Liver (tissue), 10 donors: ENCODE measurements at places on chromosomes 16 and 17.

DNA sequence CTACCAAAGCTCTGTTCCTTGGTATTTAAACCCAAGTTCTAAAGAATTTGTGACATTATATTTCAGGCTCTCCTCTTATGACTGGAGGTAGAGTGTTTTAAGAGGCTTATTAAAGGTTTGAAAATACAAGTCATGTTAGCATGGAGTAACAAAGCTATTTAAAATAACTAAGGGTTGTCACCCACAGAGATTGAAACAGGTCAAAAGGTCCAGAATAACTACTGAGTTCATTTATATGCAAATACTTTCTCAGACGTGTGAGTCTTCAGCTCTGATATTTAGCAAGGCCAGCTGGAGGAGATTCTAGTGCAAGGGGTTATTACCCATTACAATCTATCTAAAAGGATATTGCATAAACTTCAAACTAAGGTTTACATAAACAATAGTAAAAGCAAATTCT, 1538.8 kb upstream of the CDH8 start:
- DNase-seq = no peak

GRCh38 chr16:22312897-22313781, 15.9 kb downstream of the POLR3E start:
- DNase-seq = no peak

DNA sequence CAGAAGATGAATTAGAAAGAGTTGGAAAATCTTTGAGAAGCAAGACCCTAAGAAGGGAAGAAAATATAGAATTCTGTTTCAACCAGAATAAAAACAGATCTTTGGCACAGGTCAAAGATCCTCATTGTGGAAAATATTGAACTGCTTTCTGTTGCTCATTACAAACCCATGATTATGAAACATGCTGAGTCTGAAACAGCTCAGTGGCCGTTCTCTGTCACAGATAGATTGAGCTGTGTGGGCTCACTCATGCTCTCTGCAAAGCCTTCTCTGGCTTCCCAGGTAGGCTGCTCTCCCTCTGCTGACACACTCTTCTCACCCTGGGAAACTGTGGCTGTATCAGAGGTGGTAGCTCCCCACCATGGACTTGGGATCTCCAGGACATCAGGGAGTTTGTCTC, 3.4 kb upstream of the KRT38 start:
- DNase-seq = no peak

GRCh38 chr17:45200701-45201100, 21.0 kb upstream of the FMNL1 start:
- DNase-seq = no peak

DNA sequence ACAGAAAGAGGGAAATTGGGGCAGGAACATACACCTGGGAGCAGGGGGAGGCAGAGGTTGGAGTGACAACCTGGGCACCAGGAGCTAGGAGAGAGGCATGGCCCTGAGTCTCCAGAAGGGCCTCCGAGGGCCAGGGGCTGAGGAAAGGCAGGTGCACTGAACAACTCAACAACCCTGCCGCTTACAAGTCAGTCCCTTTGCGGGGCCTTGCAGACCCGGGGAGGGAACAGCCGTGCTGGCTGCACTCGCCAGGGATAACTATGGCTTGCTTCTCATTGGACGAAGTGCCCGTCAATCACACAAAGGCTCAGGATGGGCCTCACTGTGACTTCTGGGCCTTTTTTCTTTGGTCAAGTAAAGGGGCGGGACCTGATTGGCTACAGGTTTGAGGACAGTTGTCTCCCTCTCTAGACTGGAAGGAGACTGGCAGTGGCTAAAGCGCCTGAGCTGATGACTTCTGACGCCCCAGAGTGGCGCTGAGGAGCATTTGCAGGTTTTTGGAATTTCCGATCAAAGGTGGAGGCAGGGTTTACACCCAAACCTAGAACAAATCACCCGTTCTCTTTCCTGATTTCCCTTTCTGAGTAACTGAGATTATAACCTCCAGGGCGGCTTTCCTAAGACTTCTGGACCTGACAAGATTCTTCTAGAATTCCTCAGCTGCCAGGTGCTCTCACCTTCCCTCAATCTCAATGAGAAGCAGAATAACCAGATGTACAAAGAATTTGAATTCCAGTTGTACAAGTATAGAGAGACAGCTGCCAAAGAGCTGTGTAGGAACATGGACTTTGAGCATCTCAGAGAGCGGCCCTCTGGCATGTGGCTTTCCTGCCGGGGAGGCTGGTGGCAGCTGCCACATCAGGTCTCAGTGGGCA, 27.6 kb upstream of the ST6GALNAC2 start:
- no peak for DNase-seq

DNA sequence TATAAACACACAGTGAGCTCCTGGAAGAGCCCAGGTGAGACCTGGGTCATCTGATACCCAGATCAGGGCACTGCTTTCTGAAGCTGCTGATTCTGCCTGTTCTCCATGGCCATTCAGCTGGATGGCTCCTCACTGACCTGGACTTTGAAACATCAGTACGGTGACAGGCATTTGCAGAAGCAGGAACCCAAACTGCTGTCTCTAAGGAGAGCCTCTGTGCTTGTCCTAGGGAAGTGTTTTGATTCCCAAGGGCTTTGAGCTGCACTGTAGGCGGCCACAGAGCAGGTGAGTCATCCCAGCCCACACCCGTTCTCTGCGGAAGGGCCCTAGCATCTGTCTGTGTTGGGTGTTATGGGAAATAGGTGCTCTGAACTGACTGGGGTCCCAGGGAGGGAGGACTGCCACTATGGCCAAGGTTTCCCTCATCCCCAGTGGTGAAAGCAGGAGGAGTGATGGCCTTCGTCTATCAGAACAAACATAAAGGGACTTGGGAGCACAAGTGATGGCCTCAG, 60.7 kb upstream of the ADCY9 start:
- DNase-seq = no peak

DNA sequence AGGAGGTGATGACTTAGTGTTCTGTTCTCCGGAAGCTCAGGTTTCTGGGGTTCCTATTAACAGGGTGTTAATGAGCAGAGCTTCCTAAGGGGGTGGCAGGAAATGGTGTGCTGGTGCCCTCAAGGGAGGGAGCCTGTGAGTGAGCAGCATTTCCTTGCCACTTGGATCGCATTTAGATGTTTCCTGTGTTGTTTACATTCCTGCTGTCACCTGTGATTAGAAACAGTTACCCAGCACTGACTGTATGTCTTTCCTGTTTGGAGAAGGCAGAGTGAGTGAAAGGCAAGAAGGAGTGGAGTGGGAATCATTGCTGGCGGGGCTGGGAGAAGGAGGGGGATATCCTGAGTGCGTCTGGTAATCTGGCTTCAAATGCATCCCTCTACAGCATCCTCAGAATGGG, 214.6 kb downstream of the CCDC182 start:
- DNase-seq = no peak

GRCh38 chr16:19406891-19407491, 10.7 kb upstream of the TMC5 start:
- DNase-seq = no peak
